Stimulated activated CD4-positive, alpha-beta T cell treated with anti-CD3 and anti-CD28 coated beads, Interleukin-2, amount 100 ng/mL, for 48 hours (primary cell): ENCODE measurements at places on chromosomes 3 and 15.

- no peak for DNase-seq
Measured at GRCh38 chr3:62795978-62796657, 79.1 kb downstream of the CADPS start.

- no peak for DNase-seq
Measured at GRCh38 chr15:50415752-50416404, 8.3 kb upstream of the USP8 start.

GRCh38 chr15:37537802-37538201 is 396.6 kb upstream of the TMCO5A start:
- DNase-seq, result no peak

- no peak for DNase-seq
Measured at GRCh38 chr3:20080956-20081554, 40.8 kb downstream of the KAT2B start.

- no peak for DNase-seq
Measured at GRCh38 chr15:89301304-89302089, 33.1 kb downstream of the POLG start.

- no peak for DNase-seq
Measured at GRCh38 chr3:35137612-35138011, 501.7 kb upstream of the ARPP21 start.

- no peak for DNase-seq
Measured at GRCh38 chr3:16200411-16200810, 25.9 kb downstream of the GALNT15 start.

- peak; percentile 32 for DNase-seq
Measured at GRCh38 chr3:40387001-40387894, at the start of gene ENTPD3. Gene ENTPD3, plus strand, starts transcription at chr3:40387184. Its CDS starts 874 bp downstream, at chr3:40388058.

- DNase-seq, result no peak
Measured at GRCh38 chr3:99882436-99883137, 64.9 kb downstream of the CMSS1 start.

GRCh38 chr3:10280177-10280529 is 12.6 kb downstream of the GHRL start:
- DNase-seq, result no peak

DNA sequence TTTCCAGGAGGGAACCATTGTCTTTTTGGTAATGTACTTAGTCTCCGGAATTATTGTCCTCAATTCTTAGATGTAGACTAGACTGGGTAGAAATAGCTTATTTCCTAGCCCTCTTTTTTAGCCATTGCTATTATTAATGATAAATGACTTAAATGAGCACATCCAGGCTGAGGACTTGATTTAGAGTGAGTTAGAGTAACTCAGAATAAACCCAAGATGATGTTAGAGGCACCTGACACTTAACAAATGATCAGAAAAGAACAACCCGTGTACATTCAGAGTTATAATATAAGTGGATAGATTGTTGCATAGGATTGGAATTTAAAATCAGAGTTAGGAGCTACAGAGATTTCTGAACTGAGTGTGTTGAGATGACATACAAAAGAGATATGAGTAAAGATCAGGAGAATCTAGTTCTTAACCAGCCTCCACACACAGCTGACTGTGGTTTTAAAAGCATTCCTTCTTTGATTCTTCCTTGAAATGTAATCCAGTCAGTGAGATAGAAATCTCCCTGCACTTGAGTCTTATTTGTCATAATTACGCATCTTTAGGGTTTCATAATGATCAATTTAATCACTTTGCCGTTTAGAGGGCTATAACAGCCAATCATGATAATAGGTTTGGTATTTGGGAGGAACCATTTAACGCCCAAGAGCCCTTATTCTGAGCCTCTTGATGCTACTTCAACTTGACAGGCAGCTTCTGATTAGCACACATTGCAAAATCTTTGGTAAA is 366.5 kb downstream of the GAP43 start:
- no peak for DNase-seq

GRCh38 chr3:50491023-50491422 is 12.4 kb downstream of the CACNA2D2 start:
- no peak for DNase-seq

GRCh38 chr3:197019021-197019420 is 10.6 kb downstream of the MELTF start:
- no peak for DNase-seq

DNA sequence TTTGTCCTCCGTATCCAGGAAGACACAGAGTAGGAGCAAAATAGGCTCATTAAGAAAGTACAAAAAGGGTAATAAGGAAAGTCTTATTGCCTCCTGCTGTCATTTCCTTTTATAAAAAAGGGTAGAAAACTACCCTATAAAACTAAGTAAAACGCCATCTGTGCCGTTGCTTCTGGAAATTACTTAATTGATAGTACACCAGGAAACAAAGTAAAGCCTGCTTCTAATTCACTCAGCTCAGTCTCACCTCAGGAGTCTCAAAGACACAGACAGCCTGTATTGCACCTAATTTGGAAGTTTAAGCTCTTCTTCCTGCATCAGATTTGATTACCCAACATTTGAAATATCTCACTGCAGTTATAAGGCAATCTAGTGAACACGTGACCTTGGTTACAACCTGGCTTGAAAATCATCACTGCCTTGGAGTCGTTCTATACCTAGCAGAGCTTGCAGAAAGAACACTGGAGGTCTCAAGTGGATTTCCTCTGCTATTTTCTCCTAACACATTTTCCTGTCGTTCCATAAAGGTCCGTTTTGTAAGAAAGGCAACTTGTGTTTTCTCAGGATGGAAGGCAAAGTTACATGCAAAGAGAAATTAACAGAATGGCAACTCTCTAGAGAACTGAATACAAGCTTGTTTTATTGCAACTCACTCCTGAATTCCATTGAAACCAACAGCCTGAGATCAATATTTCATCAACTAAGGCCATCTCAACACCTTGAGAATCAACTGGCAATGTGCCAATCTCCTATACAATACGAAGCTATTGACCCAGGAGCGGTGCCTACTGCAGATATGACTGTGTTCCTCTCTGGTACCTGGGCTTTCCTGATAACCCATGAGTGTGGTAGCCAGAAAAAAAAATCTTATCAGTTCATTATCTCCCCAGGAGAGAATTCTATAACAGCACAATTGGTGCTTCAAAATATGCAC is 203.3 kb upstream of the LMCD1 start:
- no peak for DNase-seq

DNA sequence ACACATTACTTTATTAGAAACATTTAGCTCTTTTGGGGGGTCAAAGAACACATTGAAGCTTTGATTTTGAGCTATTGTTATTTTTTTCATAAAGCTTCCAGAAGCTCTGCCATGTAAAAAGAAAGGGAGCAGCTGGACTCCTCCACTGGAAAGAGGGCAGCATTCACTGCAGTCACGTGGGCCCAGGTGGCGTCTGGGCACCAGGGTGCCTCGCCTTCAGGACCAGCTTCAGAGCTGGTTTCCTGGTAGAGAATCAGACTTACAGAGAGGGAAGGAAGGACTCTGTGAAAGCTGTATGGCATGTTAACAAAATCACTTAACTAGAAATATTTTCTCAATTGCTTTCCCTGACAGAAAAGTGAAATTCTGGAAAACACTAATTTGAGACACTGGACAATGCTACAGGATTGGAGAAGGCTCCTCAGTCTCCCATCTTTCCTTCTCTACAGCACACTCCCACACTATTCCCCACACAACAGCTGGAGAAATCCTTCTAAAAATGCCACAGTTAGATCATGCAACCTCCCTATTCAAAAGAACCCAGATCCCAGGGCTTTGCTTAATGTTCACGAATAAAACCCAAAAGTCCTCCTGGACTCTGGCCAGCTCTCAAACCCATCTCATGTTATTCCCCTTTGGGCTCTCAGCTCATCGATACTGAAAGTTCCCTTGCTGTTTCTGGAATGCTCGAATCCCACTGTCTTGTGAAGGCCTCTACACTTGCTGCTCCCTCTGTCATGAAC is 83.2 kb downstream of the NFKBIZ start:
- DNase-seq, result no peak

DNA sequence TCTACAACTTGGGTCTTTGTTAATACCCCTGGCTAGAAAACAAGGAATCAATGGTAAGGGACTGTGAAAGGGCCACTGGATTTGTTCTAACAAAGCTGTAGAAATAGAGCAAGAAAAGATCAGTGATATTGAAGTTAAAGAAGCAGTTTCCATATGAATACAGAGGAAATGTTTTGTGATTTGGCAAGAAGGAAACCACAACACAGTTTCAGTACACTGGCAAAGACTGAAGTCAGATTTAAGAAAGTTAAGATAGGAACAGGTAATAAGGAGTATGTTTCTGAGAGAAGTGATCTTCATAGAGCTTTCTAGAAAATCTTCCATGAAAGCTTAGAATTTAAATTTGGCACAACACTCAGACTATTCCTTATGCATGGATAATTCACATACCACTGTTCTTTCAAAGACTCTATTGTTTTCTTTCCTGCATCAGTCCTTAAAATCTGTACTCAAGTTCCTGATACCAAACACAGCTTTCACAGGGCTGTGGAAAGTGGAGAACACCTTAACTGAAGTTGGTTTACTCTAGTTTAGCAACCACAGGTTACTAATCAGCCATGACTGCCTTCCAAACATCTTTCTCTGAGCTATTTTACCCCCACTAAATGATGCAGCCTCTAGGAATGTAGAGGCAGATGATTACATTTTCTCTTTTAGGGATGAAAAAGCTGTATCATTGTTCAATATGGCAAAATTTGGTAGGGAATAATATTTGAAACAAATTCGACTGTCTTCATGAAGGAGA is 32.4 kb upstream of the ALCAM start:
- DNase-seq, result no peak

DNA sequence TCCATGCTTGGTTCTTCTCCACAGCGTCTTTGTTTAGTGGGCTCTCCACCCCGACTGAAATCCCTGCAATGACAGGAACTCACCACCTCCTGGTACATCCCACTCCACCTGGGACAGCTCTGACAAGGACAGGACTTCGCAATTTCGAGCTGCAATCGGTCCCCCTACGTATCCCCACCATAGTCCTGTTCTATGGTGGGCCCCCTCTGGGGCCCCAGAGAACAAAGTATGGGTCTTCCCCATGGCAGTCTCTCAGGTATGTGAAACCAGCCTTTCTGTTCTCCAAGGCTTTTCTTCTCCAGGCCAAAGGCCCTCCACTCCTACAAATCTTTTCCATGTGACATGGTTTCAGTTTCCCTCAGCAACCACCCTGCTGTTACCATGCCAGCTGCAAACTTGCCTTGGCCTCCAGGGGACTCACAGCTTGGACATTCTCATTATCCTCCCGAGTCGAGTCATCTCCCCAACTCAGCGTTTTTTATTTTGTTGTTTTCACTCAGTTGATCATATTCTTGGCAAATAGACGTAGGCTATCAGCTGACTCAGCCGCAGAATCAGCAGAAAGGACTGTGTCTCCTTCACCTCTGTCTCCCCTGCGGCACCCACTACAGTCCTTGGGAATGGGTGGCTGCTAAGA is 233.3 kb downstream of the OPA1 start:
- DNase-seq, result no peak

DNA sequence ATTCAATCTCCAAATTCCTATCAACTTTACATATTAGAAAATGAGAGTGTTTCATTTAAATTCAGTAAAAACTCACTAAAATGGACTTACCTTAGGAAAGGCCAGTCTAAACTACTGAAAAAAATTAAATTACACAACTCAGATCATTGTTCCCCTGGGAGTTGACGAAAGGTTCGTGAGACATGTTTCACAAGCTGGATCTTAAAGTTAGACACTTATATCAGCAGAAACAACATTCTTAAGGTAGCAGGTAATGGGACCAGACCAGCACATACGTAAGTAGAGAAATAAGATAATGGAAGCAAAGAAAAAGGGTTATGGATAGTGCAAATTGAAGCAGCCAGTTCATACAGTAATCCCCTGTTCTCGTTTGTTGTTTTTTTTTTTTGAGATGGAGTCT is 8.9 kb downstream of the RFX7 start:
- no peak for DNase-seq

GRCh38 chr3:170753421-170754310 is 116.3 kb downstream of the RPL22L1 start:
- no peak for DNase-seq

GRCh38 chr15:74504836-74505235 is 36.2 kb upstream of the ARID3B start:
- no peak for DNase-seq

DNA sequence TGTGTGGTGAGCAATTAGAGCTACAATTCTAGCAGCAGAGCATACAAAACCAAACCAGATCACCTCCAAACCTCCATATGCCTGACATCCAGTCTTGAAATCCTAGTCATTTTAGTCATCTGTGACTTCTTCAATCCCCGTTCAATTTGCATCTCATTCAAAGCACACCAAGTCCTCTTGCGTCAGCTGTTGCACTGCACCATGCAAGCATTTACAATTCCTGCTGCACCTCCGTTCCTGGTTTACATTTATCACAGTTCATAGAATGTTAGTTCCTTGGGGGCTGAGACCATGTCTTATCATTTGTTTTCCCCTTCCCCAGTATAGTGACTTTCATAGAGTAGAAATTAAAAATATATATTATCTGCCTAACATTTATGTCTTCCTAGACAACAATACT is 116.9 kb downstream of the BDH1 start:
- no peak for DNase-seq

GRCh38 chr3:169676925-169677537 is 13.5 kb upstream of the MECOM start:
- DNase-seq, result no peak

DNA sequence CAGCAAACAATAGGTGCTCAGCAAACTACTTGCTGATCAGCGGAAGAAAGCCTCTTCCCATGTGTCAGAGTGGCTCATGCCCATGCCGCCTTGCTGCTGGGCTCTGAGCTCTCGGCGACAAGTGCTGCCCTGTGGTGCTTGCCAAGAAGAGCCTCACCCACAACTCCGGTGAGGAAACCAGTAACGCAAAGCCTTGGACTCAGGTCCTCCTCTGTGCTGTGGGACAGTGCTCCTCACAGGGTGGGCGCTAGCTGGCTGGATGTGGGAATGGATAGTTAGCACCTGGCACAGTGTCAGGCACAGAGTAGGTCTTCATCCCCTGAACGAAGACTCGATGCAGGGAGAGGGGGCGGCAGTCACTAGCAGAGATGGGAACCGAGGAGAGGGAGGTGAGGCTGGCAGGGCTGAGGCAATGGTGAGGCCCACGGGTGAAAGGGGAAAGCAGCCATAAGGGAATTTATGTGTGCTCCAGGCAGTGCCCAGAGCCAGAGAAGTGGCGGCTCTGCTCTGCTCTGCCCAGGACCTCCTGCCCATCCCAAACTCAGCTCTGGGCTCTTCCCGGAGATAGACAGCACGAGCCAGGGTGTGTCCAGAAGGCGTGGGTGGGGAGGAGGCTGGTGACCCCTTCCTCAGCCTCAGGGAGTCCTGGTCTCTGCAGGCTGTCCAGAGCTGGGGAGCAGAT is 55.7 kb downstream of the IQSEC1 start:
- no peak for DNase-seq
